ENCODE measurements at places on chromosomes 5 and 9.

DNA sequence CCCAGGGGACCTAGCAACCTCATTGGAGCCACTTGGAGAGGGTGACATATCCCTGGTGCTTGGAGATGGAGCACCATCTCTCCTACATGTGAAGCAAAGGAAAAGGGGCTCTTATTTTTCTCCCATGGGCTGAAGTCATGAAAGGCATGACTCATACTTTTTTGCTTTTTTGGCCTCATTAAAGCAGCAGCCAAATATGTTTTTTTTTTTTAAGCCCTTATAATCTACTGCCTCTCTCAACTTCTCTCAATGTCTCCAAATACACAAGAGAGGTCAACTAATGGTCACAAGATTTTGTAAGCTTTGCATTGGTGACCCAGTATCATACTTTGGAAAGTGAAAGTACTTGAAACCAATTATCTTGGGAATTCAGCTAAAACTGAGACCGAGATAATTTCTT lies 1.6 kb upstream of the CFAP90 start:
- DNase-seq = no peak

- no peak for DNase-seq
Observed at GRCh38 chr5:132714456-132715307, 22.7 kb downstream of the KIF3A start.

GRCh38 chr9:21871256-21871975 lies 69.0 kb downstream of the MTAP start:
- DNase-seq = no peak

GRCh38 chr5:79702606-79703380 lies 13.2 kb downstream of the CMYA5 start:
- no peak for DNase-seq

DNA sequence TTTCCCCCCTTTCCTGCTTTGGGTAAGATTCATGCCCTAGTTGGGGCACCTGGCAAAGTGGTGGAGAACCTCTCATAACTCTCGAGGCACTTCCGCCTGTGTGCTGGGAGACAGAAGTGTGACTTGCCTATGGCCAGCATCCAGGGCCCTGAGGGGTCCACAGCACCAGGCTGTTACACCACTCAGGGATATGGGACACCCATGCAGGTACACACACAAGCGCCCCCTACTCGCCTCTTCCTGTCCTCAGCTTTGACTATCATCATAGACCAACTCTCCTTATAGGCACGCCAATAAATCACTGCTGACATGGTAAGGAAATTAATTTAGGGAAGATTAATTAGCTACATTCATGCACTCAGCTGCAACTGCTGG lies 45.4 kb downstream of the SHB start:
- DNase-seq = no peak

- DNase-seq = no peak
Observed at GRCh38 chr9:87685441-87685840, 40.5 kb upstream of the CTSL start.

- no peak for DNase-seq
Observed at GRCh38 chr9:21711504-21711903, 90.9 kb upstream of the MTAP start.

DNA sequence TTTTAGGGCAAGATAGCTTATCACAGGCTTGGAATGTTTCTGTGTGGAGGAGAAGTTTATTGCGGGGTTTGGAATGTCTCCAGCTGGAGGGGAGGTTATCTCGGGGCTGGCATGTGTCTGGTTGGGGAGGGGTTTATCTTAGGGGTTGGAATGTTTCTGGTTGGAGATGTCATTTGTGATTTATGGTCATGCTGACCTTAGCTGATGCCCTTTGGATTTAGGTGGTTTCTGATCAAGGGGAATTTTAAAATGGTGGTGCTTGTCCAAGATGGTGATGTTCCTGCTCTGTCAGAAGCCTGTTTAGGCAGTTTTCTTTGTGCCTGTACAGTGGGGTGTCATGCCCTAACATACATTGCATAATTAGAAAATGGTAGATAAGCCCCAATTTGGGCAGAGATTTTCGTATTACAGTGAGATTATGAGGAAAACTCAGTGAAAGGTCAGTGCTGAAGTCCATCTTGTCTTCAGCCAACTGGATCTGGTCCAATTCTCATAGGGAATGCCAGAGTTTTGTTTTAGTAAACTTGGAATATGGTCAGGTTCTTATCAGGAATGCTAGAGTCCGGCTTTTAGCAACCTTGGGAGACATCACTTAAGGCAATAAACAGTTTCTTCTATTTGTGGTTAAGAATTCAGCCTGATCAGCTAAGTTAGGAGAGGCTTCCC lies 14.3 kb downstream of the CDK20 start:
- DNase-seq = no peak

DNA sequence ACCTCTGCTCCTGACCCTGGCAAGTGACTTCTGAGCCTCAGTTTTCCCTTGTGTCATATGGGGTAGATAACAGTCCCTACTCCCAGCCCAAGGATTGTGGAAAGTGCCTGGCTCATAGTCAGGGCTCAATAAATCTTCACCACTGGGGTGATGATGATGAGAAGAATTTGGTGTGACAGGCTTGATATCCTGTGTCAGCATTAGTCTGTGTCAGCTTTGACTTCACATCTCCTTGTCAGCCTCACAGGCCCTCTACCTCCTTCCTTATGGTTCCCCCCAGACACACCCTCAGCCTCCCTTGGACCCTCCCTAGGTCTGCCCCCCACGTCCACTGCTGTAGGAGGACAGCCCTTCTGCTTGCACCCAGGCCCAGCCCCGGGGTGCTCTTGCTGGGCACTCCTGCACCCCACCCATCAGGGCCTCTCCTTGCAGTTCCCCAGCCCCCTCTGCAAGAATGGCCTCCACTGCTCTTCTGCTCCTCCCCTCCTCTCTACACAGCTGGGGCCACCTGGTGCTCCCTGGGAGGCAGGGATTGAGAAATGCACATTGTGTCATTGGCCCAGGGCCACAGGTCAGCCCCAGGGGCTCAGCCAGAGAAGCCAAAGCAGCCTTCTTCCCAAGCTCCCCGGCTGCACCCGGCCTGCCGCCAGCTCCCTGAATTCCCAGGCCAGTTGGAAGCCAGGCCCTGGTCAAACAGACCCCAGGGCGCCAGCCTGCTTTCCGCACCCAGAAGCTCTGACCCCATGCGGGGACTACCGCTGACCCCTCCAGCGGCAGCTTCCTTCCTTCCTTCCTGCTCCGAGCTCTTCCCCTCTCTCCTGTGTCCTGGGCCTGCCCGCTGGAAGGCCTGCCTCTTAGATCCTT lies 7.7 kb downstream of the FGFR4 start:
- no peak for DNase-seq

DNA sequence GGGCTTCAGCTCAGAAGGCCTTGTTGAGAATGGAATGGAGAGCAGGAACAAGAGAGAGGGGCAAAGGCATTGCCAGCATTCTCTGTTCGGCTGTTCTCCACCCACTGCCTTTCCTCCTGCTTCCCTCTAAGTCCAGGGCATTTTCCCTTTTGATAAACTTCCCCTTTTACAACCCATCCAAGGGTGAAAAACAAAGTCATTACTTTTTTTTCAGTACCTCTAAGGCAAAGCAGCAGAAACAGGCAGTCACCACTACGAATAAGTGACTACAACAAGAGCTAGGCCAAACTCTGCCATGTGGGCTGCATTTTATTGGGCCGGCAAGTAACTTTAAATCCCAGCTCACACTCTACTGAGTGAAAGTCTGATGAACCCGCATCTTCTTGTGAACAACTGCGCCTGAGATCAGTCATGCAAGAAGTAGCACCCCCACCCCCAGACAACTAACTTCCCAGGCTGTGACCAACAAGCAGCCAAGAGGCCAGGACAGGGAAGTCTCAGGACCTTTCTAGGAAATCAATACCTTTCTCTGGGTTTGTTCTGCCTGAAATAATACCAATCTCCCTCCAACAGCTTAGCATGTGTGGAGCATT lies 13.1 kb downstream of the IL7R start:
- DNase-seq = no peak

GRCh38 chr5:142342128-142342981 lies 17.5 kb upstream of the SPRY4 start:
- no peak for DNase-seq

GRCh38 chr9:98502311-98502975 lies 206.3 kb downstream of the GABBR2 start:
- no peak for DNase-seq

DNA sequence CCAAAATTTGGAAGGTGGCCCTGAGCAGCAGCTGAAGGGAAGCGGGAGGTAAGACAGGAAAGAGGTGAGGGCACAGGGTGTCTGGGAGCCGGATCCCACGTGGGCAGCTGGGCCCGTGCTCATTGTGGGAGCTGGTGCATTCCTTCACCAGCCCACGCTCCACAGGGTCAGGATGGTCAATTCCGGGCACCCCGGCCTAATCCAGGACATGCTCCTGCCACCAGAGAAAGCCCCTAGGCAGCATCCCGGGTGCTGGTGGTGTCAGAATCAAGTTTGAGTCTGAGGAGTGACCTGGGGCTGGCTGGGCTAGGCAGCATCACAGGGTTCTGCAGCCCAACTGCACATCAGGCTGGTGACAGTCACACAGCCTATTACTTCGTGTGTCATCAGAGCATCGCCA lies 7.1 kb upstream of the PDCD6 start:
- no peak for DNase-seq

DNA sequence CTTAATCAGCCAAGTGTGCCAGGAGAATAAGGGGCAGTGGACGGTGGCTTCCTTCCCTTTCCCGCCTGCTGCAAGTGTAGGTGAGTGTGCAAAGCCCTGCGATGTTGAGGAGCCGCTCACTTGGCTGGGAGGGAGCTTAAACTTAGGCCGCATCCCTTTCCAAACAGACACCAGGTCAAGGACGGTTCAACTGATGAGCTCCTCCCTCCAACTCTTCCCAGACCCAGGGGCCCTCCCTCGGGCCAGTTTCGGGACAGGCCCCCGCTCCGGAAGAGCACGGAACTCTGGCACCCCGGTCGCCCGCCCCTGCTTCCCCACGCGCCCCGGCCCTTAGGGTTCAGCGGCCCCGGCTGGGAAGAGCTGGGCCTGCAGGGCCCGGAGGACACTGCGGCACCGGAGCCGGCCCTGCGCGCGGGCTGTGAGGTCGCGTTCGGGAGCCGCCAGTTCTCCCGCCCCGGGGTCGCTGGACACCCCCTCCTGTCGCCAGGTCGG lies 481 bp downstream of the MRPL36 start:
- DNase-seq = peak; percentile 61

DNA sequence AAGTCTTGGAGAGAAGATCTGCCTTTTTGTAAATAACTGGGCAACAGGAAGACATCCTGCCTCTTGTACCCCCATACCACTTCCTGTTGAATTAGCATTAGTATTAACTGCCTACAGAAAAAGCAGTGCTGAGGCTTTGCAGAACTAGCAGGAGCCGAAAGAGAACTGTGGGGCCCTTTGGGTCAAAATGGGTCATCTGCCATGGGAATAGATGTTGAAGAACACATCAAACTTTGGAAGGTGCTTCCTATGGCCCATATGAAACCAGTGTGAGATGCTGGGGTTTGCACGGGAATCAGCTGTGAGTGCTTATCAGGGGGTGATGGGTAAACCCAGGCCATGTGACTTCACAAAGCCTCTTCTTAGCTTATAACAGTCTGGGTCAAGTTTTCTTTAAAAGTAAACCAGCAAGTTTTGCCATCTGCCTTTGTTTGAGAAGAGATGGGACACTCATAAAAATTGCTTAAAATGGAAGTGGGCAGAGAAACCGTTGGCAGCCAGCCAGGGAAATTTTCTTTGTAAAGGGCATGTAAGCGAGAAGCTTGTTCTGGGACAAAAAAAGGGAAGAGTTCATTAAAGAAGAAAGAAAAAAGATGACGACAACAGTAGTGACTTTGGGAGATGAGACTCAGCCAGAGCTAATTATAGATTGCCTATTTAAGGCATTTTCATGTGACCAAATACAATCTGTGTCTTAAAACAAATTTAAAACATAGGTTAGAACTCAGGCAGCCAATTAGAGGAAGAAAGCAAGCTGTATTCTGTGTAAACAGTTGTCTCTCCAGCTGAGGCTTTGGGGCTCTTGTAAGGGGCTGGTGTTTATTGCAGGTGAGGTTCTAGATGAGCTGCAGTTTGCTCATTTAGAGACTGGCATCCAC lies 4.4 kb downstream of the SLC25A25 start:
- DNase-seq = peak; percentile 61

- DNase-seq = no peak
Observed at GRCh38 chr5:124697933-124698591, 48.4 kb downstream of the ZNF608 start.

DNA sequence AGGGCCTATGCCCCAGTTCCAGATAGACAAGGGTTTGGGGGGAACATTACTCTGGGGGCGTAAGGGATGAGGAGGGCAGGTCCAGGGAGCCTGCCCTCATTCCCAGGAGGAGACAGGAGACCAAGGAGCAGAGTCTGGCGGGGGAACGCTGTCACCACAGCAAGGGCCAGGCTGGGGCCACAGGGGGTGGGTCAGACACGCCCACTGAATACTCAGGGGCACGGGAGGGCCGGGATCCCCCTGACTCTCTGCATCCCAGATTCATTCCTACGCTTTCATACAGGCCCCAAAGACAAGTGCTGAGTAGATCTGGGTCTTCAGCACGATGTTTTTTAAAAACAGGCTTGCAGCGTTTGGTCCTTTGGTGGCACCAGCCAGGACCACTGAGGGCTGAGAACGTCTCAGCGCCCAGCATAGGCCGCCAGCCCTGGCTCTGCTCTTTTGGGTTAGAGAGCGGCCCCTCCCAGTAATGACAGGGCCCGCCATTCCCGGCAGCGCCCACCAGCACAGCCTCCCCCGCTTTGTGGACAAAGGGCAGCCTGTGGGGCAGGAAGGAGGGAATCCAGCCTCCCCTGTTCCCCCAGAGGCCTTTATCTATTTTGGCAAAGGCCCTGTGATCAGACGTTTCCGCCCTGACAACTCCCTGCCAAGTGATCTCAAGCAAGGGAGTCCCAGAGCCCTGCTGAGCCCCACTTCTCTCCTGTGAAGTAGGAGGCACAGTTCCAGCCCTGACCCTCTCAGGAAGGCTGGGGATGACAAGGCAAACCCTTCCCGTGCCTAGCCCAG lies 24.9 kb downstream of the NEK6 start:
- DNase-seq = no peak

- DNase-seq = no peak
Observed at GRCh38 chr9:73154722-73155121, 3.1 kb downstream of the ANXA1 start.

GRCh38 chr5:158801268-158801667 lies 298.4 kb downstream of the EBF1 start:
- no peak for DNase-seq

DNA sequence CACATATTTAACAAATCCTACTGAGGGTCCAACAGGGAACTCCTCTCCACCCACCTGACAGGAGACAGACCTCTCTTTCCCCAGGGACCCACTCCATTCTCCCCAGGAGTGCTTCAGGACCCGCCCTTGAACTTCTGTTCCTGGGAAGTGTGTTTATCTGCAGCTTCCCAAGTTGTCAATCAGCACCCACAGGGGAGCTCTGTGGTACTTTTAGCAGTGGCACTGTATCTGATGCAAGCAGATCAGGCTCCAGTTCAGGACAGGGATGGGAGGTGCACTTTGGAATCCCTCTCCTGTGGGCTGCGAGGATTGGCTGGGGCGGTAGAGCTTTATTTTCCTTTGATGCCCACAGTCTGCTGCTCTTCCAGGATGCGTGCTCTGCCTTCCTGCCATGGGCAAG lies 8.7 kb downstream of the GALNT10 start:
- no peak for DNase-seq

Data from GM13976 (cell line).